ENCODE measurements at places on chromosomes 5 and 9. TPM values are rescaled to one million over a fixed set of nuclear protein-coding genes. Genes with fewer than 3 reads are reported as not detected.
A peak's percentile ranks its signal among the peaks of the same experiment; 100 is the strongest.

- no peak for DNase-seq
- no peak overlapping the region for H3K4me3 ChIP-seq
- no peaks in the 10 kb centered on the region for H3K4me1 ChIP-seq
- H3K36me3 ChIP-seq: no peaks in the 10 kb centered on the region
- H3K27me3 ChIP-seq: no peaks in the 10 kb centered on the region
These were observed 201.1 kb downstream of the TENT4A start for GRCh38 chr5:6914347-6914746.

GRCh38 chr5:4780633-4781032 is 359.5 kb upstream of the ADAMTS16 start:
- no peak for DNase-seq
- H3K4me3 ChIP-seq: no peak overlapping the region
- no peaks in the 10 kb centered on the region for H3K36me3 ChIP-seq
- H3K27me3 ChIP-seq: no peaks in the 10 kb centered on the region

The SLC25A2 gene
- polyA plus RNA-seq: 0.12 TPM

- H3K36me3 ChIP-seq: no peaks in the 10 kb centered on the region
- H3K27me3 ChIP-seq: no peaks in the 10 kb centered on the region
- H3K4me3 ChIP-seq: no peak overlapping the region
- H3K27ac ChIP-seq: no peak overlapping the region
These were observed 39.0 kb upstream of the TARS1 start for GRCh38 chr5:33401482-33402390.

DNA sequence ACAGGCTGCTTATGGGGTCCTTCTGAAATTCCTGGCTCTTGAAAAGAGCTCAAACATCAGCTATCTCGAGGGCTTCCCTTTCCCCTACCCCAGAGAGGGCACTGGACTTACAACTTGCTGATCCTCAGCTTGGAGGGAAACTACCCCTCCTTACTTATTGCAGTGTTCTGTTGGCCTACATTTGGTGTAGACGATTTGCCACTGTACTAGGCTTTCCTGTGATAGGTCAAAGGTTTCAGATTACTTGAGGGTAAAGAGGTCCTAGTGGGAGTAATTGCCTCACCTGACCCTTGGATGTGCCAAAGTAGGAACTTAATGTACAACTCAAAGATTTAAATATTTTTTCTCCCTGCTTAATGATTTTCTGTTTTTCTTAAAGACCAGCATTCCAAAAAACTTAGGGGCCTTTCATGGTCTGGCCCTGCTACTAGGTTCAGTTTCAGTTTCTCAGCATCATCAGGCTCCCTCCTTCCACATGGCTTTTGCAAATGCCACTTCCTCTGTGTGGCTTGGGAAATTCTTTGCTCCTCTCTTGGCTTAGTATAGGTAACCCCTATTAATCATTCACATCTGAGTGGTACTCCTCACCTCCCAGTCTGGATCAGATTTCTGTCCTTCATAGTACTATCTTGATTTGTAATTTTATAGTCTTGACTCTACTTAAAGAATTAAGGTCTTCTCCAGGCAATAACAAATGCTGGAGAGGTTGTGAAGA is 32.4 kb downstream of the CYSTM1 start:
- peaks cover 8% of the 10 kb centered on the region for H3K4me1 ChIP-seq
- no peak overlapping the region for H3K4me3 ChIP-seq
- no peak overlapping the region for H3K27ac ChIP-seq
- H3K27me3 ChIP-seq: no peaks in the 10 kb centered on the region

The PRSS3 gene
- 247 TPM for polyA plus RNA-seq

The RGS7BP gene
- 1.3 TPM for polyA plus RNA-seq

- no peak overlapping the region for H3K27ac ChIP-seq
- no peak overlapping the region for H3K4me3 ChIP-seq
- DNase-seq: no peak
- peaks cover 19% of the 10 kb centered on the region for H3K36me3 ChIP-seq
These were observed 50.2 kb downstream of the CSNK1A1 start for GRCh38 chr5:149500922-149501582.

The MARCHF6 gene
- polyA plus RNA-seq: 39.6 TPM

The FAT2 gene
- not detected for polyA plus RNA-seq

The PHYHD1 gene
- 3.2 TPM for polyA plus RNA-seq

GRCh38 chr5:129996896-129997295 is 92.6 kb downstream of the CHSY3 start:
- DNase-seq: no peak
- no peak overlapping the region for H3K27ac ChIP-seq
- H3K27me3 ChIP-seq: no peaks in the 10 kb centered on the region
- no peaks in the 10 kb centered on the region for H3K4me1 ChIP-seq

The RANBP17 gene
- polyA plus RNA-seq: 6.1 TPM

- H3K4me3 ChIP-seq: no peak overlapping the region
- no peaks in the 10 kb centered on the region for H3K27me3 ChIP-seq
- H3K4me1 ChIP-seq: peaks cover 52% of the 10 kb centered on the region
- H3K36me3 ChIP-seq: no peaks in the 10 kb centered on the region
These were observed 179.7 kb upstream of the ANKRD55 start for GRCh38 chr5:56412601-56413379.

The HBEGF gene
- 17.3 TPM for polyA plus RNA-seq

DNA sequence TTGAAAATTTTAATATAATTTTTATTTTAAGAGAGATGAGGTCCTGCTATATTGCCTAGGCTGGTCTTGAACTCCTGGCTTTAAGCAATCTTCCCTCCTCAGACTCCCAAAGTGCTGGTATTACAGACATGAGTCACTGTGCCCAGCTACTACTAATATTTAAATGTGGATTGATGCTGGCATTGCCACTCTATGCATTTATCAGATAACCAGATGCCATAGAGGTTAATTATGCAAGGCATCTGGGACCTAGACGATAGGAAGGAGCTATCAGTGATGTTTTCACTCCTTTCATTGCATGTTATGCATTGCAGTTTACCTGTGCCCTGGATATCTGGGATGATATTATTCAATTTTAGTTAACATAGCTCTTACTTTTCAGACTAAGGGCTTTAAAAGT is 127.0 kb downstream of the RPS23 start:
- H3K27ac ChIP-seq: no peak overlapping the region
- no peaks in the 10 kb centered on the region for H3K4me1 ChIP-seq
- no peak overlapping the region for H3K4me3 ChIP-seq
- H3K36me3 ChIP-seq: no peaks in the 10 kb centered on the region
- no peak for DNase-seq

DNA sequence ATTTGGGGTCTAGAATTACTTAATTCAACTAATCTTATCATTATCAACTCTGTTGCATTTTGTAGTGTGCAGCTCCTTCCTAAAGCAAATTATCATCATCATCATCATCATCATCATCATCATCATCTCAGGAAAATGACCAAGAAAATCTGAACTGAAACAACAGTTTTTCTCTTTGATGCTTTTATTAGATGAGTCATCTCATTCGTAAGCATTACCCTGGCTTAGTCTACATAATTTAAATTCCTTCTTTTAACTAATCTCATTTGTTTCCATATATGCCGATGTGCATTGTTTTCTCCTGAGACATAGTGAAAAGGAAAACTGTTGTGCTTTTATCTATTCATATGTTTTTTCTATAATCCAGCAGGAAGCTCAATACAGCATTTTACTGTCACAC is 173.0 kb upstream of the PDE4D start:
- H3K4me3 ChIP-seq: no peak overlapping the region
- H3K36me3 ChIP-seq: no peaks in the 10 kb centered on the region
- no peaks in the 10 kb centered on the region for H3K27me3 ChIP-seq
- H3K4me1 ChIP-seq: no peaks in the 10 kb centered on the region
- no peak for DNase-seq
- H3K27ac ChIP-seq: no peak overlapping the region

DNA sequence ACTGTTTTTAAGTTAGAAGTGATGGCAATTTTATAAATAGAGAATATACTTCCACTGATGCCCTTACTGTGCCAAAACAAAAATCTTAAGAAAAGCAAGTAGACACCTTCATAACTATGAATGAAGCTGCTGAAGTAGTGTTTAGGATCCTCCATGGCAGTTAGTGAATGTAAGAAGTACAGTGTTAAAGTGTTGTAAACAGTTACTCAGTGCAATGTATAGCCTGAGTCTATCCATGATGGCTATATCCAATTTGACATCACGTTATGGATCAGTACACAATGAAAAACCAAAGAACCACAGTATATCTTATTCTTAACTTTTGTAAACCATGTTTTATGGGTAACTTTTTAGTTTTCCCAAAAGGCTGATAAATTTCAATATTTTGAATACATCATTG is 7.1 kb downstream of the CCNG1 start:
- H3K4me3 ChIP-seq: no peak overlapping the region
- H3K27ac ChIP-seq: no peak overlapping the region
- DNase-seq: no peak
- no peaks in the 10 kb centered on the region for H3K27me3 ChIP-seq

The SUSD3 gene
- polyA plus RNA-seq: 3.8 TPM

The MOB3B gene
- polyA plus RNA-seq: 21.3 TPM

GRCh38 chr9:109249615-109250014 is 71.2 kb downstream of the EPB41L4B start:
- no peak for DNase-seq
- no peaks in the 10 kb centered on the region for H3K4me1 ChIP-seq
- no peaks in the 10 kb centered on the region for H3K36me3 ChIP-seq
- H3K27ac ChIP-seq: no peak overlapping the region
- no peaks in the 10 kb centered on the region for H3K27me3 ChIP-seq

DNA sequence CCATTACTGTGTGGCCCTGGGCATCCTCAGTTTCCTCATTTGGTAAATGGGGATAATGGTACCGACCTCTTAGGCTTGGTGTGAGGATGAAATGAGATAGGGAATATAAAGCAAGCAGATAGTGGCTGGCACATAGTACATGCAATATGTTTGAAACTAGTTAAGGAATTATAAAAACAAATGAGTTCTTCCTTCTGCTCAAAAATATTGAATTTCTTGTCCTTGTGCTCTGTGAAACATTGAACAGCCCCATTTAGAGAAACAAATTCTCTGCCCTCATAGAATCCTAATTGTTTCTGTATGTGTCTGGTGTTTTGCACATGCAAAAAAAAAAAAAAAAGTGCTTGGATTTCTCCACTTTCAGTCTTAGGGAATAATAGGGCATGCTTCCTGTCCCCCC is 39.7 kb downstream of the PTCD2 start:
- no peak for DNase-seq
- no peaks in the 10 kb centered on the region for H3K4me1 ChIP-seq
- no peaks in the 10 kb centered on the region for H3K27me3 ChIP-seq
- no peak overlapping the region for H3K27ac ChIP-seq
- H3K4me3 ChIP-seq: no peak overlapping the region

The TGFBI gene
- 55.3 TPM for polyA plus RNA-seq

The CNTLN gene
- polyA plus RNA-seq: 3.0 TPM

DNA sequence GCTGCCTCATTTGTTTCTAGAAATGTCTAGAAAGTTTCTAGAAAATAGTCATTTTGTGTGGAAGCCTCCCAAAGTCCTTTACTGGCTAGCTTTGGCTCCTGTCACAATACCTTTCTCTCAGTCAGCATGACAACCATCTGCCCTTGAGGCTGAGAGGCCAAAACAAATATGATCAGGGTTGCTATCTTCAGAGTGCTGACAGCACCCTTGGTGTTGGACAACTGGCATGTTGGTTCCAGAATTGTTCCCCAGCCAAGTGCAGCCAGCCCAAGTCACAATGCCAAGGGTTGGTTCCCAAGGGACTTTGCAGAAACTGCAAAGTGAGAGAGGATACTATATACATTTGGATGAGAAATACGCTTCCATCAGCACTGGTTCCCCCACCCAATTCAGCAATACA is 140.9 kb upstream of the GAS1 start:
- H3K27ac ChIP-seq: no peak overlapping the region
- DNase-seq: no peak
- peaks cover 2% of the 10 kb centered on the region for H3K27me3 ChIP-seq
- no peak overlapping the region for H3K4me3 ChIP-seq
- no peaks in the 10 kb centered on the region for H3K4me1 ChIP-seq

- H3K4me3 ChIP-seq: peak overlapping the region; percentile 67
- peaks cover 11% of the 10 kb centered on the region for H3K4me1 ChIP-seq
- no peaks in the 10 kb centered on the region for H3K36me3 ChIP-seq
- DNase-seq: peak; percentile 98
- no peaks in the 10 kb centered on the region for H3K27me3 ChIP-seq
These were observed 4.0 kb downstream of the SIT1 start for GRCh38 chr9:35646533-35647265.

The SLC27A4 gene
- 132 TPM for polyA plus RNA-seq

DNA sequence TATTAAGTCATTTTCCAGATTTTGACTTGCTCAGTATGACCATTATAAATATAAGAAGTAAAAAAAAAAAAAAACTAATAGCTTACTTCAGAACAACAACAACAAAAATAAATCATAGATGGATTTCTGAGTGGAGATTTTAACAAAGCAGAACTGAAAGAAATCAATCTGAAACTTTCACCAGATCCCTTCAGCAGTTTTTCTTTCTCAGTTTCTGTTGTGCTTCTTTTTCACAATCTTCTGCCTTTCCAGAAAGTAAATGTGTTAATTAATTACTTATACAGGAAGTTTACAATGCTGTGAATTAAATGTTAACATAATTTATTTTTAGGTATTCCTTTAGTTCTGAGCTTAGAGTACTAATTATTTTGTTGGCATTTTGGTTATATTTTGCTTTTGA is 73.5 kb downstream of the CHSY3 start:
- DNase-seq: no peak
- no peak overlapping the region for H3K27ac ChIP-seq
- no peaks in the 10 kb centered on the region for H3K4me1 ChIP-seq
- no peaks in the 10 kb centered on the region for H3K27me3 ChIP-seq
- H3K36me3 ChIP-seq: no peaks in the 10 kb centered on the region
- H3K4me3 ChIP-seq: no peak overlapping the region

GRCh38 chr5:116078199-116078598 is 6.6 kb upstream of the COMMD10 start:
- H3K4me1 ChIP-seq: no peaks in the 10 kb centered on the region
- no peak overlapping the region for H3K4me3 ChIP-seq
- peaks cover 3% of the 10 kb centered on the region for H3K36me3 ChIP-seq
- no peaks in the 10 kb centered on the region for H3K27me3 ChIP-seq
- DNase-seq: no peak
- H3K27ac ChIP-seq: no peak overlapping the region

DNA sequence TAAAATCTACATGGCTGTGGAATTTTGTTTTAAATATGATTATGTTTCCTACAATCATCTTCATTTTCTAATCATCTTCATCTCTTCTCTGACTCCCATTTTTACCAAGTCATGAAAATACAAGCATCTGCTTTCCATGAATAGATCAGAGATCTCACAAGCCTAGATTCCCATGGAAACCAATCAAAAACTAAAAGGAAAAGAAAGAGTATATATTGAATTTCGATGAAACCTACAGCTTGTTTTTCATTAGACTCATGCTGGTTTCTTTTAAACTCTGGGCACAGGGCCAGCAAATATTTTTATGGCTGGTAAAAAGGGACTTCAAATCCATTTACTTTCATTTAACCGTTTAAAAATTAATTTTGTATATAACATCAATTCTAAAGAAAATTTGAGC is 51.2 kb downstream of the INVS start:
- H3K36me3 ChIP-seq: no peaks in the 10 kb centered on the region
- no peak overlapping the region for H3K27ac ChIP-seq
- H3K27me3 ChIP-seq: no peaks in the 10 kb centered on the region
- no peak overlapping the region for H3K4me3 ChIP-seq

The PSAT1 gene
- polyA plus RNA-seq: 3.0 TPM

GRCh38 chr5:204001-204400 is 12.7 kb downstream of the LRRC14B start:
- no peak overlapping the region for H3K27ac ChIP-seq
- no peaks in the 10 kb centered on the region for H3K4me1 ChIP-seq
- no peaks in the 10 kb centered on the region for H3K27me3 ChIP-seq
- no peak for DNase-seq
- peaks cover 43% of the 10 kb centered on the region for H3K36me3 ChIP-seq
- no peak overlapping the region for H3K4me3 ChIP-seq

- no peak overlapping the region for H3K4me3 ChIP-seq
- no peaks in the 10 kb centered on the region for H3K36me3 ChIP-seq
- H3K27me3 ChIP-seq: no peaks in the 10 kb centered on the region
- H3K27ac ChIP-seq: no peak overlapping the region
- no peaks in the 10 kb centered on the region for H3K4me1 ChIP-seq
- DNase-seq: no peak
These were observed 12.0 kb downstream of the ENHO start for GRCh38 chr9:34510497-34511468.

The ARL14EPL gene
- not detected for polyA plus RNA-seq
